ENCODE measurements at places on chromosomes 2 and 18.

DNA sequence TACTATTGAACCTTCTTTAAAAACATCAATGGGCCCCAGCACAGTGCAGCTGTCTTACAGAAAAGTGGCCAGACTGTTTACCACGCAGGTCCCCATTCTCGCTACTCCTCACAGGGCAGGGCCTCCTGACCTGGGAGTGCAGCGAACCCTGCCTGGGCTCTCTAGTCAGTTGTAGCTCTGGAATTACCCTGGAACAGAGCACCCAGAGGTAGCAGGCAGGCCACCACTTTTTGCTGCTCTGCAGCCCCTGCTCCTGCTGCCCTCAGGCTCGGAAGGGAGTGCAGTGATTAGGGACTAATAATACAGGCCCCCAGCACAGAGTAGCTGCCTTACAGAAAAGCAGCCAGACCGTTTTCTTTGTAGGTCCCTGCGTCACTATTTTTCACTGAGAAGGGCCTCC is 1563.0 kb downstream of the SUCLG1 start:
- DNase-seq = no peak

DNA sequence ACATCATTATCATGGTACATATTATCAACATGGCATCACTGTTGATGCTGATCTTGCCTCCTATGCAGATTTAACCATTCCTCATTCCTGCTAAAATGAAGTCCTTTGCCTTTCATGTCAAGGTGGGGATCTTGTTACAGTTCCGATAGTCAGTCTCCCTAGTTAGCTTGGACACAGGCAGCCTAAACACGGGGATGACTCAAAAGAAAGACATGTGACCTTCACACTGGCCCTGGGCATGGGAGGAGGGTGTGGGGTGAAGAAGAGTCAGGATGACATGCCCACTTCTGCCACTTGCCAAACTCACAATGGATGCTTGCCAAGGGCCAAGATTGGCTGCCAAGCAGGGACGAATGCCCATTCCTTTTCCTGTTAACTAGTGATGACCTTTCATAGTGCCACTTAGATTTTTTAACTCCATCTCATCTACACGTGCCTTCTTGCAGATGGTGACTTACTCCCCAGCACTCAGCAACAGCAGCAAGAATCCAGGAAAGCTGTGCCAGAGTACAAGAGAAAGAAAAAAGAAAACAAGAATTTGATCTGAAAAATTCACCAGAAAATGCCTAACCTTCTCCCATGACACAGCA is 13.9 kb upstream of the SLC1A4 start:
- peak; percentile 69 for DNase-seq

- no peak for DNase-seq
Observed at GRCh38 chr2:171389780-171390179, 44.0 kb downstream of the METTL8 start.

- no peak for DNase-seq
Observed at GRCh38 chr2:20198001-20198400, 26.9 kb downstream of the SDC1 start.

DNA sequence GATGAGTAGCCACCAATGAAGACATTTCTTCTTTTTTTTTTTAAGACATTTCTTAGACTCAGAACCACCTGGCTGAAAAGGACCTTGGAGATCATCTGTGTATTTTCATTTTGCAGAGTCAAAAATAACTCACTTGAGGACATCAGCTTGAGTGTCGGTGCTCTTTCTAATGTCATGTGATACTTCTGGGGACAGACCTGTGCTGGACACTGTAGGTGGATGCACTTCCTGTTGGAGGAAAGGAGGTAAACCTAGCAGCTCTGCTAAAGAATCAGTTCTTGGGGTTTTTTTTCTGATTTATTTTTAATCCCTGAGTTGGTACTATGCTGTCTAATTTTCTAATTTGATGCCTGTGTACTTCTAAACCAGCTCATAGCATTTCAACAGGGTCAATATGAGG is 283.9 kb upstream of the CRIM1 start:
- DNase-seq = no peak

GRCh38 chr2:37167636-37168180 is 10.9 kb upstream of the EIF2AK2 start:
- no peak for DNase-seq

- DNase-seq = peak; percentile 89
Observed at GRCh38 chr18:11500153-11501122, 109.0 kb upstream of the SLC35G4 start.

- DNase-seq = no peak
Observed at GRCh38 chr18:27277554-27277953, 92.4 kb upstream of the CHST9 start.

Measured in COLO829 (cell line).